ENCODE measurements at places on chromosomes 13 and 19.
A peak's percentile ranks its signal among the peaks of the same experiment; 100 is the strongest.

GRCh38 chr13:81197483-81197882, 856.6 kb upstream of the SPRY2 start:
- no peak for DNase-seq

DNA sequence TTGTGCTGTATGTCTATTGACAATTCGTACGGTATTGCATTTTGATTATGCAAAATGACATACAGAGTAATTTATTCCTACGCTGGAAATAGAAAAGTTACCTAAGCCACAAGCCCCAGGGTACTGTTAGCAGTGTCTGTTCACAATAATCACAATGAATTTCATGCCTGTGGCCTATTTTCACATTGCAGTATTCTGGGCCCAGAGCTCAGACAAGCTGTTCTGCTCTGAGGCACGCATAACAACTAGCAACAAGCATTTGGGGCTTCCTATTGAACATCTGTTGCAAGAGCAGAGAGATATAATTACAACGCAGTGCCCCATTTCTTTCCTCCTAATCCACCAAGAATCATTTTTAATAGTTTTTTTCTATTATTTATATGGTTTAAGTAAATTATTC, 158.9 kb upstream of the SGCG start:
- no peak for DNase-seq

GRCh38 chr19:1449467-1450442, at the start of gene APC2:
Gene APC2 (plus strand): TSS chr19:1450121. CDS start chr19:1453002, 2,881 bp downstream.
- DNase-seq = peak; percentile 68

- no peak for DNase-seq
Observed at GRCh38 chr19:28117143-28117542, 1095.8 kb downstream of the UQCRFS1 start.

- no peak for DNase-seq
Observed at GRCh38 chr13:64051278-64051677, 2635.6 kb upstream of the PCDH20 start.

DNA sequence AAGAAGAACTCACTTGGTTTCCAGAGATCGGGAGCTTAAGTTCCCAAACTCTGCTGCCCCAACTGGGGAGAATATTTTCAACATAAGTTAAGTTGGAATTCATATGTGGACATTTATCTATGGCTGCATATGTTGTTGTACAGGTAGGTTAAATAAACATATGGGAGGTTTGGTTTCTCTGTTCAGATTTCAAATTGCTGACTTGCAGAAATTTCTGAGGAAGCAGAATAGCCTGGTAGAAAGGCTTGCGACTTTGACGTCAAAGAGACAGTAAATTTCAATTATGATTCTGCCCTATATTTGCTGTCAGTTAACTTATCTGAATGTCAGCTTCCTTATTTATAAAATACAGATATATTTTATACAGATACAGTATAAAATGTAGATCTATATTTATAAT, 40.0 kb upstream of the TPP2 start:
- no peak for DNase-seq

DNA sequence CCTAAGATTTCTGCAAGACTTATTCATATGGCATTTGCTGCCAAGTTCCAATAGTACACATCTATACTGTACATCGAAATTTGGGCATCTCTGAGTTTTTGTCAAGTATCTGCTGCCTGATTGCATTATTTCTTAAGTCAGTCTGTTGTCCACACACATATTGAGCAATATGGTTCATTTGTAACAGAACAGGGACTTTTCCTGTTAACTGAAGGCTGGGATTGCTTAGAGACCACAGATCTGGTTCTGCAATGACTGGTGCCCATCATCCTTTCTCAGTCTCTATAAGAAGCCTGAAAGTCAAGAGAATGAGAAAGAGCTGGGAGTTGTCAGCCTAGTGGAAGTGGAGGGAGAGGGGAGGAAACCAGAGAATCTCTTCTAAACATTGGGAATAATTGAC, 22.5 kb upstream of the MYCBP2 start:
- no peak for DNase-seq

- DNase-seq = peak; percentile 24
Observed at GRCh38 chr19:10861103-10861651, 10.2 kb upstream of the CARM1 start.

DNA sequence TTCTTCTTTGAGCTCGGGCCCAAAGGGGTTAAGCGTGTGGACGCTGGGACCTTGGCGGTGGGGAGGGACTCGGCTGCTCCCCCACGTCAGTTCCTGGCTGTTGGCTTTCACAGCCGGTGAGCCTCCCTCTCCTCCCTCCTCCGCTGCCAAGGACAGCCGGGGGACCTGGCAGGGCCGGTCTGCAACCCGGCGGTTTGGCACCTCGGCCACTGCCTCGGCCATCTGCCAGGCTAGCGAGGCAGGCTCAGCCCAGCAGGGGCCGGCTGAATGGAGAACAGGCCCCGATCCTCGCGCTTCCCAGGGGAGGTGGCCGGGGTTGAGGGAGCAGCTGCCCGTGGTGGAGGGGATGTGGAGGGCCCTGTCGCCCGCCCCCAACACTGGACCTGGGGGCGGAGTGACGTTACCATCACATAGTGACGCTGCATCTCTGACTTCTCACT, 5.0 kb downstream of the TLE5 start:
- no peak for DNase-seq

- no peak for DNase-seq
Observed at GRCh38 chr19:54431255-54431838, 16.1 kb downstream of the TTYH1 start.

DNA sequence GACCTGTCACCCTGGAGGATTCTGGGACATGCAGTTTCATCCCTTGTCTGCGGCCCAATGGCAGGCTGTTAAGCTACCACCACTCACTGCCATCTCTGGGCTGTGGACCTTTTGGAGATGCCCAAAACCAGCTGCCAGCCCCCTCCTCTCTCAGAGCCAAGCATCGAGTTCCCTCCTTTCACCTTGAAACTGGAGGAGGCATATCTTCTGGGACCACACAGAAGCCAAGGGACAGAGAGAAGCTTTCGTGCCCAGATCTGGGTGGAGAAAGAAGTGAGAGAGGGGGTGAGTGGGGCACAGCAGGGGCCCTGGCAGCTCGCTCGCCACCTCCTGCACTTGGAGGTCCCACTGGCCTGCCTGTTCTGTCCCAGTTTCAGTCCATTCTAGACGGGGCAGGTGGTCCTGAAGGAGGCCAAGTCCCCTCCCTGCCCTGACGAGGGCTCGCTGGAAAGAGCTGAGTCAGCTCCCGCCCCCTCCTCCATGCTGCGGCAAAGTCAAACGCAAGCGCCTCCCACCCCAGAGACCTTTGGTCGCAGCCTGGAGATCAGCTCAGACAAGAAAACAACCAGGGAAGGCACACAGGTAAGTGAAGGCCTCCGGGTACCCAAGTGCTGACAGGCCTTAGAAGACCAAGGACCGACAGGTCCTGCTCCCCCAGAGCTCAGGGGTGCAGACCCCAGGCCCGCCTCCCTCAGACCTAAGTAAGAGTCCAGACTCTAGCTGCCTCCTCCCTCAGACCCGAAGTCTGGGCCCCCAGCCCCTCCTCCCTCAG, 3.8 kb downstream of the BCAT2 start:
- DNase-seq = peak; percentile 52

GRCh38 chr13:65650321-65650720, 1579.8 kb downstream of the PCDH9 start:
- no peak for DNase-seq

GRCh38 chr13:81988567-81988966, 1647.6 kb upstream of the SPRY2 start:
- no peak for DNase-seq

DNA sequence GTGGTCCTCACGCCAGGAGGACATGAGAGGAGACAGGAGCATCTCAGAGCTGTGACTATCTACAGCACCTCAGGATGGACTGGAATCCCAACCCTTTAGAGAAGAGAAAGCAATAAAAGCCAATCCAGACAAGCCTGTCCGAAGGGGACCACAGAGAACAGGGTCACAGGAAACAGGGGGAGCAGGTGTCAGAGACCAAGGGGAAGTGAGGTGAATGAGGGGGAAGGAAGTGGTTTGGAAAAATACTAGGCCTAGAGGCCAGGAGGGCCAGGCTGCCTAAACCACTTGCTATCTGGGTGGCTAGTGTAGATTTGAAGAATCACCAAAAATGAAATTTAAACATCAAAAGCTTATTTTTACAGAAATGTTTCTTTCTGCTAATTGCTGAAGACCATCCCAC, 16.2 kb downstream of the TMTC4 start:
- DNase-seq = no peak

- peak; percentile 59 for DNase-seq
Observed at GRCh38 chr13:33276570-33276969, 9.0 kb downstream of the STARD13 start.

DNA sequence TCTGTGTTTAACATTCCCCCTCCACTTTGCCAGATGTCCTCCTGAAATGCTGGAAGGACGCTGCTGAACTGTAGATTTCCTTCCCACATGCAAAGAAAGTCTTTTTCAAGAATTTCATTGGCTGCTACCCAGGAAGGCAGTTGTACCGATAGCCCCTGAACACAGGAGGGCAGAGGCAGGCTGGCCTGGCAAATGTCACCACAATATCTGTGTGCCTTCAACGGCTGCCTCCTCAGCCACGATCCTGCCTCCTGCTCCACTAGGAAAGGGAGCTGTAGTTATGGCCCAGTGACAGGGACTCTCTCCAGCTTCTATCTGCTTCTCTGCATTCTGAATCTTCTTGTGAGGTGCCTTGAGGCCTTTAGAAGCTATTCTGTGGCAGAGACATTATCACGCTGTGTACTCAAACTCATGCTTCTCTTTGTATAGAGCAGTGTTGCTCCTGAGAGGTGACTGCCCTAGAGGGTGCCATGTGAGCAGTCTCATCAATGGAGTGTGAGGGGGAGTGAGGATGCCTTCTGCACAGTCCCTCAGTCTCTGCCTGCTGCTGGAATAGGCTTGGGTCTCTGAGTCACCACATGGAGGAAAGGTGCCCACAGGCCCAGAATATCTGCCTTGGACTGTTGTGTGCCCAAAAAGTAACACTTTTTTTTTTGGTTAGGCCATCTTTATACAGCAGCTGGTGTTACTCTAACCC, 279.8 kb downstream of the DNAJC15 start:
- DNase-seq = peak; percentile 72

- DNase-seq = no peak
Observed at GRCh38 chr13:32903720-32904119, 112.5 kb upstream of the KL start.

DNA sequence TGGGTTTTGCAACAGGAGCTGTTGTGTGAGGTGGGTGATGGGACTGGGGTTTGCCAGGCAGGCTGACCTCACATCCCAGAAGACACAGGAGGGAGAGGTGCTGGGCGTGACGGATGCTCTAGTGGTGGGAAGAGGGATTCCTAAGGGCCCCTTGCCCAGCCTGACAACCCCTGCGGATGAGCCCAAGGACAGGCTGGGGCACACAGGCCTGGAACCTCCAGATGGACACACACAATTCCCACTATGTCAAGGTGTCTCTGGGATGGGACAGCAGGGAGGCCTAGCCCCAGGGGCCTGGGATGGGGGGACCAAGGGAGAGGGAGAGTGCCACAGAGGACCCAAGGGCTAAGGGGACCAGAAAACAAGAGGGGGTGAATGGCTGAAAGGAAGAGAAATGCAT, 191.5 kb downstream of the ZNF536 start:
- DNase-seq = no peak

DNA sequence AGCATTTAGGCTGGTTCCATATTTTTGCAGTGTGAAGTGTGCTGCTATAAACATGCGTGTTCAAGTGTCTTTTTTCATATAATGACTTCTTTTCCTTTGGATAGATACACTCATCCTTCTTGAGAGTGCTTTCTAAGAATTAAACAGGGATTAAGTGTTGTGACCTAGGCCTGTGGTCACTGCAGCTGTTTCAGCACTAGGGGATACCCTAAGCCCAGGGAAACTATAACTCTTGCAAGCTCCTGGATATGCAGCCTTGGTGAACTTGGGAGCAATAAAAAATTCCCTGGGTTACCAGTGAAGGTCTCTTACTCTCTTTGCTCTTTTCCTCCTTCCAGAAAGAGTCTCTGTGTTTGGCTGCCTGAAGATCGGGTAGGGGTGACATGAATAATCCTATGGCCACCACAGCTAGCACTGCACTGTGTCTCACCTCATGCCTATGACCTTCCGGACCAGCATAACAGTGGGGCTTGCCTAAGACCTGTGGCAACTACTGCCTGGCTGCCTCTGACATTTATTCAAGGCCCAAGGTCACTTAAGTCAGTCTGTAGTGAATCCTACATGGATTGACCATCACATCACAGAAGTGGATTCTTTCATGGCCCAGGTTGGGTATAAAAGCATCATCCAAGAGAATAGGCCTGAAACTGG, 799.7 kb downstream of the DACH1 start:
- no peak for DNase-seq

DNA sequence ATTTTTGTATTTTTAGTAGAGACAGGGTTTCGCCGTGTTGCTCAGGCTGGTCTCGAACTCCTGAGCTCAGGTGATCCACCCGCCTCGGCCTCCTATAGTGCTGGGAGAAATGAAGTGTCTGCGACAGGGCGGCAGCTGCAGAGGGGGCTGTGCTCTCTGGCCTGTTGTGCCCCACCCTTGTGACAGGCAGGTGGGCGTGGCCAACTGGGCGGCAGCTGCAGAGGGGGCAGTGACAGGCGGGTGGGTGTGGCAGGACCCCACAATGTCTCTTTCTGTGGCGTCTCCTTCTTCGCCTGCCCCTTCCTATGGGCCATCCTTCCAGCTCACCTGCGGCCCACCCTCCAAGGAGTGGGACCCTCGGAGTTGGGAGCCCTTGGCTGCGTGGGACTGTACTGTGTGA, 11.8 kb downstream of the STK11 start:
- no peak for DNase-seq

All from fibroblast of skin of right biceps (primary cell).